ENCODE measurements at places on chromosomes 1 and 21.

DNA sequence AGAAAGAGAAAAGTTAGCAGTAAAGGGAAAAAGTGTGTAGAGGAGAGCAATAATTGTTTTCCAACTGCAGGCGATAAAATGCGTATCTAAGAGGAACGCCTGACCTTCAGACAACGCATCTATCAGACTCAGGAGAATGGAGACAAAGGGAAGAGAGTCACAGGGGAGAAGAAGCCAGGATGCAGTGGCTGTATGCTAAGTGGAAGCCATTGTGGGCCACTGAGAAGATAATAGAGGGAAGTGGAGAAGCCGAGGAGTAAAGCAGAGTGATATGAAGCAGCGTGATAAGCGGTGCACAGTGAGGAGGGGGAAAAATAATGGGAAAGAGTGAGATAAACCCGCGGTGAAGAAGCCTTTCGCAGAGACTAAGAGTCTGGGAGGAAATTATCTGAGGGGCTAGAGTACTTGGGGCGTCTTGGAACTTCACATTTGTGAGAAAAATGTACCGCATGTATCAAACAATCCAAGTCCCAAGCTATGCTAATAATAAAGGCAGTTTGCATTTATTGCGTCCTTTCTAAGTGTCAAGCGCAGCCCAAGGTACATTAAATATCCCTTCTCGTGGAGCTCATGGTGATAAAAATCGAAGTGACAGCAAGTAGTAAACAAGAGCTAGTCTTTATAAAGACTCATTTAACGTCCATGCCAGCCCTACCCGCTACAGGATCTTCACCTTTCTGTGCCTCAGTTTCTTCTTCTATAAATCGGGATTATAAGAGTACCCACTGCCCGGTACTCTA, 259.8 kb upstream of the PROX1 start:
- DNase-seq: no peak
- no peak overlapping the region for H3K27ac ChIP-seq
- H3K4me3 ChIP-seq: no peak overlapping the region
- no peaks in the 10 kb centered on the region for H3K4me1 ChIP-seq
- H3K27me3 ChIP-seq: no peaks in the 10 kb centered on the region

- H3K27me3 ChIP-seq: no peaks in the 10 kb centered on the region
- H3K4me3 ChIP-seq: no peak overlapping the region
- no peaks in the 10 kb centered on the region for H3K36me3 ChIP-seq
- H3K4me1 ChIP-seq: no peaks in the 10 kb centered on the region
- peak; percentile 24 for DNase-seq
- no peak overlapping the region for H3K27ac ChIP-seq
Observed at GRCh38 chr1:36516372-36517010, 33.8 kb upstream of the CSF3R start.

GRCh38 chr1:213622365-213623063, 365.3 kb upstream of the PROX1 start:
- no peak overlapping the region for H3K4me3 ChIP-seq
- H3K4me1 ChIP-seq: peaks cover 13% of the 10 kb centered on the region
- no peak for DNase-seq

DNA sequence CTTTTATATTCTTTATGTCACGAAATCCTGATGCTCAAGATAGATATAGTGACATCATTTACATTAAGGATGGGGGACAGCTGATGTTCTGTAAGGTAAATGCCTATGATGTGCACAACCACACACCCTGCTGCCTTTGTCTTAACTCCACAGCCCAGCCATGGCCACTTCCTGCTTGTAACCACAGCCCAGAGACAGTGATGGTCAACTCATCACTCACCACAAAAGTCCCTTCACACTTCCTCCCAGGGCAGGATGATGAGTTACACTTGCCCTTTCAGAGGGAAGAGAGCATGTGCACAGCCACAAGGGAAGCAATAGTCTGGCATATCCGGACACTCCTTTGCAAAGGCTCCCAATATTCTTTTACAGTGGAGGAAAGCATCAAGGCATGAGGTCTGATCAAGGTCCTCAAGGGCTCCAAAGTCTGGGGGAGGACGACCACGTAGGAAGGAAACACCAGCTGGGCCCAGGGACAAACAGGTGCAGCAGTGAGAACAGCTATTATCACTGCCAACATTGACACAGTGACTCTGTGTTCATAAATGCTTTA, 53.8 kb downstream of the PLPP3 start:
- no peaks in the 10 kb centered on the region for H3K27me3 ChIP-seq
- H3K4me1 ChIP-seq: peaks cover 11% of the 10 kb centered on the region

- H3K4me1 ChIP-seq: peaks cover 4% of the 10 kb centered on the region
- DNase-seq: no peak
- no peaks in the 10 kb centered on the region for H3K27me3 ChIP-seq
Observed at GRCh38 chr1:222910699-222911098, 95.9 kb downstream of the DISP1 start.

GRCh38 chr1:185334182-185334581, 17.1 kb upstream of the IVNS1ABP start:
- no peaks in the 10 kb centered on the region for H3K27me3 ChIP-seq
- no peaks in the 10 kb centered on the region for H3K36me3 ChIP-seq
- no peak overlapping the region for H3K4me3 ChIP-seq
- DNase-seq: no peak
- no peak overlapping the region for H3K27ac ChIP-seq

DNA sequence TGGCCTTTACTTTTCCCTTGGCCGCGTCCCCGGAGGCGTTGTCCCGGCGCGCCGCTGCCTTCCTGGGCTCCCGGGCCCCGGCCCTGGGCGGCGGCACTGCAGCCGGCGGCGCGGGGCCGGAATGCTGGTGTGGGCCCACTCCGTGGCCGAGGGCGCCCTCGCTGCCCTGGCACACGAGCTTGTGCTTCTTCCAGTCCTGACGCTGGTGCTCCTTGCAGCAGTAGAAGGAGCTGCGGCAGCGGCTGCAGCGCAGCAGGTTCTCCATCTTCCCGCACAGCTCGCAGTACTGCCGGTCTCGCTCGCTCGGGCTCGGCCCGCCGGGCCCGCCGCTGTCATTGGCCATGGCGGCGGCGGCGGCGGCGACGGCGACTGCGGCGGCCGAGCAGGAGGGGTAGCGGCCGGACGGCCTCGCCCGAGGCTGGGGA, 529 bp downstream of the EGLN1 start:
- no peaks in the 10 kb centered on the region for H3K27me3 ChIP-seq
- peak overlapping the region; percentile 82 for H3K4me3 ChIP-seq
- no peaks in the 10 kb centered on the region for H3K36me3 ChIP-seq
- peak overlapping the region; percentile 98 for H3K27ac ChIP-seq
- H3K4me1 ChIP-seq: no peaks in the 10 kb centered on the region

DNA sequence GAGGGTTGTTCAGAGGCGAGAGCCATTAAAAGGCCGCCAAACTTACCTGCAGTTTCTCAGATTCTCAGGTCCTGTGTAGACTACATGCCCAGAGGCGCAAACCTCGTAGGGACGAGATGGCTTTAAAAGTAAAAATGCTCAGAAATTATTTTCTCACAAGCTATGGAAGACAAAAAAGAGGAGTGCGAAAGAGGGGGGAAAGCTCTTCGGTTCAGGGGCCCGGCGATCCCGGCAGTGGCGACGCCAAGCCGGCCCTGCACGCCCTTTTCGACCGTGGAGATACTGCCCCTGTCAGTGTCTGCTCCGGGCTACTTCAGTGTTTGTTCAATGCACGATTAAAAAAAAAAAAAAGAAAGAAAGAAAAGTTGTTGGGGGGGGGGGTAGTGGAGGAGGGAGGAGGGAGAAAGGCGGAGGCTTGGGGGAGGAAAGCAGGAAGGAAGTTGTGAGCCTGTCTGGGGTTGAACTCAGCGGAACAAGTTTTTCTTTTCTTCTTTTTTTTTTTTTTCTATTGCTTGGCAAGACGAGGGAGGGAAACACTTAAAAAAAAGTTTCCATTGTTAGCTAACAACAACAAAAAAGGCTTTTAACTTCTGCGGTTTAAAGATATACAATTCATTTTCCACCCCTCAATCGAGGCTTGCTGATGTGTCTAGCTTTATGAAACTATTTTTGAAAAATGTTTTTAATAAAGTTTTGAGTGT, at the start of gene ITPKB:
TSS of gene ITPKB (minus strand) at position 288 of the 701 bp plus-strand sequence. CDS start 1,824 bp downstream, outside the sequence.
- peak; percentile 18 for DNase-seq
- no peaks in the 10 kb centered on the region for H3K4me1 ChIP-seq
- peak within 1 kb of the TSS; percentile 69 for H3K4me3 ChIP-seq
- H3K27me3 ChIP-seq: peaks cover 21% of the 10 kb centered on the region
- H3K27ac ChIP-seq: no peak within 1 kb of the TSS
- H3K36me3 ChIP-seq: peaks cover 15% of the 10 kb centered on the region

- no peaks in the 10 kb centered on the region for H3K27me3 ChIP-seq
- no peak overlapping the region for H3K27ac ChIP-seq
- no peaks in the 10 kb centered on the region for H3K4me1 ChIP-seq
- DNase-seq: no peak
- no peak overlapping the region for H3K4me3 ChIP-seq
Observed at GRCh38 chr1:178134061-178134460, 40.2 kb downstream of the RASAL2 start.

GRCh38 chr1:9629445-9630201, 21.9 kb upstream of the PIK3CD start:
- DNase-seq: no peak
- H3K36me3 ChIP-seq: no peaks in the 10 kb centered on the region
- no peak overlapping the region for H3K27ac ChIP-seq
- H3K27me3 ChIP-seq: no peaks in the 10 kb centered on the region

- no peaks in the 10 kb centered on the region for H3K36me3 ChIP-seq
- H3K4me1 ChIP-seq: no peaks in the 10 kb centered on the region
- peak; percentile 90 for DNase-seq
- H3K27ac ChIP-seq: no peak overlapping the region
Observed at GRCh38 chr1:155591770-155592169, 18.2 kb upstream of the MSTO1 start.

DNA sequence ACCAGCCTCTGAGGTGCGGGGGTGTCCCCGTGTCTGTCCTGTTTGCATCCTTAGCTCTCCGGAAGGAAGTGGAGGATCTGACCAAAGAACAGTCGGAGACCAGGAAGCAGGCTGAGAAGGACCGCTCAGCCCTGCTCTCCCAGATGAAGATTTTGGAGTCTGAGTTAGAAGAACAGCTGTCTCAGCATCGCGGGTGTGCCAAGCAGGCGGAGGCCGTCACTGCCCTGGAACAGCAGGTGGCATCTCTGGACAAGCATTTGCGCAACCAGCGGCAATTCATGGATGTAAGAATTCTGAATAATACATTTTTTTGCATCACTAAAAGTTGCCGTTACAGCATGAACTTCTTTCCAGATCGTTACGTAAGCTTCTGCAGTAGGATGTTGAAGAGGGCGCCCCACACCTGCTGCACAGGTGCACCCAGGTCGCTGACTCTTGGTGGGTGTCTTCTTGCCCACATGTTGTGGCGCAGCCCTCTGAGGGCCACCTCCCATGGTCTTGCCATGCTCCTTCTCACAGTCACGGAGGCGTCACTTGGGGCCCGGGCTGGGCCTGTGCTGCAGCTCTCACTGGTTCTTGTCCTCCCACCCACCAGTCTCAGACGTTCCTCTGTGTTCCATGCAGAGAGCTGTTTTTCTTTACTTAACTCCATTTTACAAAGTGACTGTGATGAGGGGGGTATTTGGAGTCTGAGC, 61.3 kb upstream of the DIP2A start:
- H3K27ac ChIP-seq: no peak overlapping the region
- DNase-seq: no peak
- H3K4me1 ChIP-seq: no peaks in the 10 kb centered on the region
- peaks cover 60% of the 10 kb centered on the region for H3K36me3 ChIP-seq
- H3K27me3 ChIP-seq: no peaks in the 10 kb centered on the region

DNA sequence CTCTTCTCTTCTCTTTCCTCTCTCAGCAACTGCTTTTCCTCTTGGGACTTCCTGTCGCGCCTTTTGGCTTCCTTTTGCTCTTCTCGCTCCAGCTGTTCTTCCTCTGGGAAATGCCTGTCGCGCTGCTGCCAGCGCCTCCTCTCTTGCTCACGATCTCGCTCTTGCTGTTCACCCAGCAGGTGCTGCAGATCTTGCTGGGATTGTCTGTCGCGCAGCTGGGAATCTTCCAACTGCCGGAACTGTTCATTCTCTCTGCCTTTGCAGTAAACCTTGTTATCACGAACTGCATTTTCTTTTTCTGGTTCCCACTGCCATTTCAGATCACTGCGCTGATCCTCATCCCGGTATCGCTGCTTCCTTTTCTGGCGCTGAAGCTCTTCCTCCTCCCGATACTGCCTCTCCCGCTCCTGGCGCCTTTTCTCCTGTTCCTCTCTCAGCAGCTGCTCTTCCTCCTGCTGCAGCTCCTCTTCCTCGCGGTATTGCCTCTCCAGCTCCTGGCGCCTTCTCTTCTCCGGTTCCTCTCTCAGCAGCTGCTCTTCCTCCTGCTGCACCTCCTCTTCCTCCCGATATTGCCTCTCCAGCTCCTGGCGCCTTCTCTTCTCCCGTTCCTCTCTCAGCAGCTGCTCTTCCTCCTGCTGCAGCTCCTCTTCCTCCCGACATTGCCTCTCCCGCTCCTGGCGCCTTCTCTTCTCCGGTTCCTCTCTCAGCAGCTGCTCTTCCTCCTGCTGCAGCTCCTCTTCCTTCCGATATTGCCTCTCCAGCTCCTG, 5.8 kb downstream of the TCHH start:
- H3K27ac ChIP-seq: no peak overlapping the region
- DNase-seq: no peak
- H3K4me1 ChIP-seq: peaks cover 15% of the 10 kb centered on the region
- H3K27me3 ChIP-seq: peaks cover 64% of the 10 kb centered on the region
- H3K36me3 ChIP-seq: no peaks in the 10 kb centered on the region

- H3K4me1 ChIP-seq: peaks cover 67% of the 10 kb centered on the region
- no peaks in the 10 kb centered on the region for H3K27me3 ChIP-seq
- peaks cover 4% of the 10 kb centered on the region for H3K36me3 ChIP-seq
- no peak for DNase-seq
- no peak overlapping the region for H3K27ac ChIP-seq
Observed at GRCh38 chr1:208239473-208240381, 4.5 kb downstream of the PLXNA2 start.

- H3K4me1 ChIP-seq: peaks cover 8% of the 10 kb centered on the region
- H3K36me3 ChIP-seq: no peaks in the 10 kb centered on the region
- no peaks in the 10 kb centered on the region for H3K27me3 ChIP-seq
- H3K4me3 ChIP-seq: no peak overlapping the region
- no peak for DNase-seq
- H3K27ac ChIP-seq: peak overlapping the region; percentile 54
Observed at GRCh38 chr1:55868026-55868425, 652.9 kb upstream of the USP24 start.

- no peaks in the 10 kb centered on the region for H3K27me3 ChIP-seq
- H3K4me1 ChIP-seq: no peaks in the 10 kb centered on the region
- DNase-seq: no peak
Observed at GRCh38 chr1:11514366-11514765, 35.4 kb downstream of the DISP3 start.

GRCh38 chr1:197224160-197224559, 43.9 kb upstream of the CRB1 start:
- H3K36me3 ChIP-seq: no peaks in the 10 kb centered on the region
- no peak overlapping the region for H3K4me3 ChIP-seq
- no peaks in the 10 kb centered on the region for H3K4me1 ChIP-seq

- H3K27me3 ChIP-seq: no peaks in the 10 kb centered on the region
- no peak overlapping the region for H3K4me3 ChIP-seq
- no peak overlapping the region for H3K27ac ChIP-seq
- DNase-seq: peak; percentile 64
Observed at GRCh38 chr1:1282998-1283397, 2.8 kb downstream of the SCNN1D start.

- no peaks in the 10 kb centered on the region for H3K27me3 ChIP-seq
- DNase-seq: no peak
- no peak overlapping the region for H3K4me3 ChIP-seq
- H3K27ac ChIP-seq: no peak overlapping the region
- no peaks in the 10 kb centered on the region for H3K36me3 ChIP-seq
Observed at GRCh38 chr1:119655154-119655553, 7.1 kb upstream of the ZNF697 start.

- H3K4me3 ChIP-seq: no peak overlapping the region
- no peak for DNase-seq
- H3K4me1 ChIP-seq: peaks cover 10% of the 10 kb centered on the region
- H3K36me3 ChIP-seq: no peaks in the 10 kb centered on the region
Observed at GRCh38 chr1:1135339-1136136, 19.6 kb upstream of the C1orf159 start.
